NAMALWA (cell line): ENCODE measurements at places on chromosomes 6 and 20.

DNA sequence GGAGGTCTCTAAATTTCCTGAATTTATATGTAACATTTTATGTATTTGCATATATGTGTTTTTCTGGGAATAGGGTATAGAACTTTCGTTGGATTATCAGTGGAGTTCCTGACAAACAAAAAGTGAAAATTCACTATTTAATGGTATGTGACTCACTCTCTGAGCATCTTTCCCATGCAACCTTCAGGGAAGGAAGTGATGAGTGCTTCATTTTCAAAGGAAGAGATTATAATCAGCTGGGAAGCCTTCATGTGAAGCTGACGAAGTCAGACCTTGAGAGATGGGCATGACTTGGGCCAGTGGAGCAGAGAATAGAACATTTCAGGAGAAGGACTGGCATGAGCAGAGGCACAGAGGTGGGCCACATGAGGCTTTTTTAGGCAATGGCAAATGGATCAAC, 72.7 kb downstream of the FAXC start:
- DNase-seq: no peak

GRCh38 chr6:45625191-45625664, 247.5 kb upstream of the SUPT3H start:
- no peak for DNase-seq

GRCh38 chr6:144365271-144365670, 80.1 kb downstream of the UTRN start:
- no peak for DNase-seq

- DNase-seq: peak; percentile 36
These were observed 236.8 kb upstream of the MAN1A1 start for GRCh38 chr6:119586250-119586882.

DNA sequence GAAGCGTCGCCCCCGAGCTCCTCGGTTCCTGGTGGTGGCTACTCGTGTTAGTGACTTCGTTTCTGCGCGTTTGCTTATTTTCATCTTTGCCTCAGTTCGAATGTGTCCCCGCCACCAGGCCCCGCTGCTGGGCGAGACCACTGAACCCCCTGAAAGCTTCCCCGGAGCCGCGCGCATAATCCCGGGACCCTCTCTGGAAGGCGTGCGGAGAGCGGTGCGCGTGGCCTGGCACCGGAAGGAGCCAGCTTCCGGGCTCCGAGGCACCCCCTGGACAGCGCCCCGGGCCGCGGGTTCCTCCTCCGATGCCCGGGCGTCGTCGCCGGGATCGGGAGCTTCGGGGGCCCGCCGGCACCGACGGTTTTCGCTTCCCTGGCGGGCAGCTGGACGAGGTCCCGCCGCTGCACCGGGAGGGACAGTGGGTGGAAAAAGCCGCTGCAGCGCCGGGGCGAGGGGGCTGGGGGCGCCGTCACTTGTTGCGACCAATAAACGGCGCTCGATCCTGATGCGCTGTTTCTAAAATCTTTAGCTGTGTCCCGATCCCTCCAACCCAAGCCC, 643 bp upstream of the SLC35D3 start:
- DNase-seq: no peak

- DNase-seq: peak; percentile 76
These were observed 14.8 kb downstream of the FAXC start for GRCh38 chr6:99334526-99335127.

DNA sequence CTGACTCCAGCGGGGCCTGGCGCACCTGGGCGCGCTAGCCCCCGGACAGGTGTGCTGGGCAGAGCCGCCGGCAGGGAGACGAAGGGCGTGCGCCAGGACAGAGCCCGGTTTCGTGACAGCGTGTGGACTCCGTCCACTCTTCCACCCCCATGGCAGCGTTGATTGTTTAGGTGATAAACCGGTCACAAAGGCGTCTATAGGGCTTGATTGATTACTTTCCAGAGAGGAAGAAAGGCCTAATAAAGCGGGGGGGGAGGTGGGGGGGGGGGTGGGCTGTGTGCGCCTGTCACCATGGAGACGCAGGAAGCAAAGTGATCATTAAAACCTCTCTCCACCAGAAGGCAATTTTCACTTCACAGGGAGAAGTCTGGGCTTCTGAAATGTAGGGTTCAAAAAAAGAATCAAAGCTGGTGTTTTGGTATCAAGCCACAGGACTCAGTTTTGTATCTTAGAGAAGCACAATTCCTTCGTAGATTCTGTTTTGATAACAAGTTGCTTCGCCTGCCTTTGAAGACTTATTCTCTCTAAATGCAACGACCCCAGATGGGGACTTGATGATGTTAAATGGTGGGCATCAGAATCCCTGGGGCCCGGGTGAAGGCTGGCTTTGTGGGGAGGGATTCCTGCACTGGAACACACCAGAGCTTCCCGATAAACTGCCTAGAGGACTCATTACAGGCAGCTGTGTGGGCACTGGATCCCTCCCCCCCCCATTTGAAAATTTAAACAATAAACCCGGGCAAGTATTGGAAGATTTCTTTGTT, 1.4 kb downstream of the PHACTR3 start:
- no peak for DNase-seq

DNA sequence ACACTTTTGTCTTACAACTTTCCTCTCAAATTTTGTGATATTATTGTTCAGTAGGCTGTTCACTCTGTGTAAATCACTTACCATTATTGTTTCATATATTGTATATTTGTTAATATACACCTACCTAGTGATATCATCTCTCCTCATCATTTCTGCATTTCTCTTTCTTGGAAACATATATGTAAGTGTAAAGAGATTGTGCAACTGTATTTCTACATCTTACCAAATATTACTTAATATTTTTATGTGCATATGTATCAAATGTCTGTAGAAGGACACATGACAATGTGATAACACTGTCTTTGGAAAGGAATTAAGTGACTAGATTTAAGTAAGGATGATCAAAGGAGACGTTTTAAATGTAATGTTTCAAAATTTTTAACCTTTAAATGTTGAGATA, 30.2 kb downstream of the ZNF322 start:
- DNase-seq: no peak

DNA sequence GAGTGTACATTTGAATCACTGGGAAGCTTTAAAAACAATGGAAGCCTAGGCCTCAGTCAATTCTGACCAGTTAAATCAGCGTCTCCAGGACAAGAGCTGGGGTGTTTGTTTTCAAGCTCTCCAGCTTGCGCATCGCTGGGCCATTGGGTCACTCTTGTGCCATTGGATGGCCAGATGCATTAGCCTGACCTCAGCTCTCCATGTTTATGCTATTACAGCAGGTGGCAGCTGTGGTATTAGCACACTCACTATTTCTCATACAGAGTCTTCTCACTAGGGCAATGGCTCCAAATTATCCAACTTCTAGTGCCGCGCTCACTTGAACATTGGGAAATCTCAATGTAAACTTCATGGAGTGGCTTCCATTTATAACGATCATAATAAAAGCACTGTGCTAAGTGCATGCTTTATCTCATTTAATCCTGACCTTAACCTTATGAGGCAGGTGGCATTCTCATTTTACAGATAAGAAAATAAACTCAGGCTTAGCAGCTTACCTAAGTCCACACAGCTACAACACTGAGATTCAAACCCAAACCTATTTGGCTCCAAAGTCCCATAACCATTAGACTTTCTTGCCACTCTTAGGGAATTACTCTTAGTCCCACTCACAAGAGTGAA, 108.8 kb downstream of the PPP1R14C start:
- DNase-seq: no peak

- DNase-seq: no peak
These were observed 782 bp downstream of the TRMT11 start for GRCh38 chr6:125987026-125987617.

GRCh38 chr6:17910189-17910588, 77.2 kb downstream of the KIF13A start:
- DNase-seq: peak; percentile 10

GRCh38 chr20:57369596-57369995, 18.5 kb downstream of the RAE1 start:
- DNase-seq: no peak

DNA sequence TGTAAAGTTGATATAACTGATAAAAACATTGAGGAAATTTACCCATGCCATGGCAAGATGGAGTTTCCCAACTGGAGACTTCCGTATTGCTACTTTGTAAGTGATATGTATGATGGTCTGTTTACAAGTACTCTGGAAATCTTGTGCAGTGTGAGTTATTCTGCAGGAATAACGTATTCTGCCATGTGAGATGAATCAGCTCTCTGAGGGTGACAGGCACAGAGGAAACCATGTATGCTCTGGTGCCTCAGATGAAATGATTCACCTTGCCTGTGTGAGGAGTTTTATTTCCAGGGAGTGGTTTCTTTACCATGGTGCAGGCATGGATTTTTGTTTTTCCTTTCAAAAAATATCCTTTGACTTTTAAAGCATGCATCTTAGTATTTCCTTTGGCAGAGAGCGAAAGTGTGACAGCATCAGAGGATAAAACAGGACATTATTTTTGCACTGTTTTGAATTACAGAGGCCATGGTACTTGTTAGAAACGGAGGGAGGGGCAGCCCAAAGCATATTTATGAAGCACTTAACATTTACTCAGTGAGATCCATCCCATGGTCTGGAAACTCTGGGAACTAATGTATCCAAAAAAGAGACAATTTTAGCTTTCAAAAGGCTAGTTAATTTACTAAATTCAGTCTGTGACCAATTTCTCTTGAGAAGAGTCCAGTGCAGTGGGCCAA, 36.0 kb upstream of the MTRF1L start:
- no peak for DNase-seq

- no peak for DNase-seq
These were observed 496.7 kb downstream of the UTRN start for GRCh38 chr6:144781836-144782235.

DNA sequence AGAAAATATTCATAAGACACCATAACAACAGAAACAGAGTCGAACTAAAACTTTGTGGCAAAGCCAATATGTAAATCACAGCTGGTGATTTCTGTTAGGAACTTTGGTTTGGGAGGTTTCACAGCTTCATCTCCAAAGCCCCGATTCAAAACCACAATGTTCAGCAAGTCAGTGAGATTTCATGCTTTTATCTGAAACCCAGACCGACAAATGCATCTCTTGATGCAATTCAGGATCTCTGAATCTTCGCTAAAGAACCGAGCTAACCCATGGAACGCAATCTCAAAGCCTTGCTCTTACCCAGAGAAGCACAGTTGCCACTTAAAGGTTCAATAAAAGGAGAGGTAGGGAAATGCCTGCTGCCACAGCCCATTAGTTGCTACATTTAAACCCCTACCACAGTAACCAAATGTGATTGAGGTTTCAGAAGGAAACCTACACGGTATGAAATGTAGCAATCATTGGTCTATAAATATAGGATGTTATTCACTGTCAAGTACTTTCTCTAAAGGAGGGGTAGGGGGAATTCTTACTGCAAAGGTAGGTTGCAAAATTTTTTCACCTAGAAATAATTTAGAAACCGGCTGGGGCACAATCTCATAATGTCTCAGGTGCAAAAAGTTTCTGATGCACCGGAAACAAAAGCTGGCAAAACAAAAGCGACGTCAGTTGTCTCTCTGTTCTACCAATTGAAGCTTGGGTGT, 381.0 kb upstream of the ARID1B start:
- DNase-seq: peak; percentile 7

DNA sequence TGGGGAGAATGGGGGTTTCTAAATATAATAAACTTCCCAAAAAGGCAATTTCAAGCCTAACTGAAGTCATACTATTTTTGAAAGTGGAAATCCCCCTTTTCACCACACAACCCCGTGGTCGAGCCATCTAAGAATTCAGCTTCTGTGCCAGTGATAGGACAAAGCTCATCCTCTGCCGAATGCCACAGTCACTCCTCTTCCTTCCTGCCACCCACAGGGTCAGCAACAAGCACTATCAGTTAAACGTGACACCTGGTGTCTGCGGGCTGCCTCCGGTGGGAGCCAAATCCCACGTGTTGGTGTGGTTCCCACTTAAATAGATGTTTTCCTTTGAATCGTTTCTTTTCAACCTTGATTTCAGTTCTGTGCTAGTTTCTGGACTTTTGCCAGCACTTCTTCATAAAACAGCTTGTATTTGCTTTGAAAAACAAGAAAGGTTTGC, 60.7 kb downstream of the TNFAIP3 start:
- peak; percentile 85 for DNase-seq

GRCh38 chr20:35012227-35013069, 56.8 kb downstream of the MYH7B start:
- DNase-seq: no peak

GRCh38 chr20:13659288-13659687, 20.6 kb upstream of the TASP1 start:
- peak; percentile 56 for DNase-seq

- no peak for DNase-seq
These were observed 441.4 kb upstream of the PLCB4 start for GRCh38 chr20:8627340-8628004.

DNA sequence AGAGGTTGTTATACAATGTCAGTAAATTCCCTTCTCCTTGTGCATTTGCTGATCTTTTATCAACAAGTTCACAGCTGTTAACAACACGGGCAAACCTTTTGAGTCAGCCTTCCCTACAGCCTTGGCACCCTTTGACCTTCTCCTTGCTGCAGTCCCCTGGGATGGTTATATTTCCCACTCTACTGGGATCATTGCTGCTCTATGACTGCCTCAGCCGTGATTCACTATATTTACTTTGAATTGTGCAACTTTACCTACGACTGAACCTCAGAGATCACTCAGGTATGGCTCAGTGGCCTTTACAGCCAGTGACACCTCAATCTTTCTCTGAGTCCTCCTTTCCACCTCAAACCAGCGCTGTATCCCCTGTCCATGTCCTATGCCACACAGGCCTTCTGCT, 1293.3 kb downstream of the EPHA7 start:
- DNase-seq: no peak

DNA sequence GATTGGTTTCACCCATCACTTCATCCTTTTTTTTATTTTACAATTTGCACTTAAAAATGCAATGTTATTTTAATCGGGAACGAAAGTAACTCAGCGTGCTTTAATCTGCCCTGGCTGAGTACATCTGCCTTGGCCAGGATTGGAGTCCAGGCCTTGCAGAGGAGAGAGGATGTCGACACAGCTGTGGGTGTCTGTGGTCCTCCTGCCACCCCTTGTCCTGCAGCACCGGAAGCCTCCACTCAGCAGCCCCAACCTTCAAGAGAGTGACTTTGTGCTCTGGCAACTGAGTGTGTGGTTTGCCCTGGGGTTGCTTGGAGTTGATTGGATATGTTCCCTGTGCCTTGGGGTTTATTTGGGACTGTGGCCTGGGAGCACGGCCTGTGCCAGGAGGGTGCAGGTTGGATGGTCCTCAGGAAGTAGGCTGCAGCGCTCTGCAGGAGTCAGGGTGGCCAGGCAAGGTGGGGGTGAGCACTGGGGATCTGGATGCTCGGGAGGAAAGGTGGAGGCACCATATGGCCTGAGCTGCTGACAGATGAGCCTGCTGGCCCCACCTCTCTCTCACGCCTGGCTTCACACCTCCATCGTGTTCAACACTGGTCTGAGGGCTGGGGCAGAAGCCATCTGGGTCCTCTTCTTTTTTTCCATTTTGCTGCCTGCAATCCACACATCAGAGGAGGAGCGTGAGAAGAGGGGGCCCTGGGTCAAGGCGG, 4.3 kb downstream of the MYT1 start:
- DNase-seq: no peak

- no peak for DNase-seq
These were observed 94.3 kb upstream of the OLIG3 start for GRCh38 chr6:137588472-137588871.
